Dermis microvascular lymphatic vessel endothelial cell (primary cell): ENCODE measurements at places on chromosomes 3 and 15. TPM values are rescaled to one million over a fixed set of nuclear protein-coding genes. Genes with fewer than 3 reads are reported as not detected.

DNA sequence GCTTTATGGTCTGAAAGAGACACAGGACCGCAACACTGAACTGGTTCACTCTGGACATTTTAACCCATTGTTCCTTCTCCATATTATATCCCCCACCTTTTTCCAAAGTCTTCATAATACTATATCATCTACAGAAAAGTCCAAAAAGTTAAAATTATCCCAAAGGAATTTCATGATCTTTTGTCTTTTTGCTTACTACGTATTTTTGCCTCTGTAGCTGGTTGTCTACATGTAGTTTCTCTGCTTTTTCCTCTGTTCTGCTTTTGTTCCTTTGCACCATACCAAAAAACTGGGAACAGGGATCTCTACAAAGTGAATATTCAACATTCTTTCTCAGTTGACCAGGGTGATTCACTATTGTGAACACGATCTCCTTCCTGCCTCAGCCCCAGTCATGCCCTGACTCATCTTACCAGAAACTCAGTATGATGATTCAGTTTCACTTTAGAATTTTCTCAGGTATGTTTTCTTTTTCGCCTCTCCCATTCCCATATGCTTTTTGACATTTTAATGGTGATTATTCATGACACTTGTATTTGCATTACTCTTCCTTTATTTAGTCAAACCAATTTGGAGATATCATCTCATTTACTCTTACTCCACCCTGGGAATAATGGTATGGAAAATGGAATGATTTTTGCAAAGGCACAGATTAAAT, 14.5 kb downstream of the EMC4 start:
- peak; percentile 27 for DNase-seq

GRCh38 chr15:100988297-100988696, 69.1 kb downstream of the LRRK1 start:
- no peak for DNase-seq

GRCh38 chr3:125267460-125267859, 54.9 kb upstream of the SLC12A8 start:
- DNase-seq: no peak

The SEMA3B gene
- total RNA-seq: 0.26 and 0.51 TPM in 2 replicates

DNA sequence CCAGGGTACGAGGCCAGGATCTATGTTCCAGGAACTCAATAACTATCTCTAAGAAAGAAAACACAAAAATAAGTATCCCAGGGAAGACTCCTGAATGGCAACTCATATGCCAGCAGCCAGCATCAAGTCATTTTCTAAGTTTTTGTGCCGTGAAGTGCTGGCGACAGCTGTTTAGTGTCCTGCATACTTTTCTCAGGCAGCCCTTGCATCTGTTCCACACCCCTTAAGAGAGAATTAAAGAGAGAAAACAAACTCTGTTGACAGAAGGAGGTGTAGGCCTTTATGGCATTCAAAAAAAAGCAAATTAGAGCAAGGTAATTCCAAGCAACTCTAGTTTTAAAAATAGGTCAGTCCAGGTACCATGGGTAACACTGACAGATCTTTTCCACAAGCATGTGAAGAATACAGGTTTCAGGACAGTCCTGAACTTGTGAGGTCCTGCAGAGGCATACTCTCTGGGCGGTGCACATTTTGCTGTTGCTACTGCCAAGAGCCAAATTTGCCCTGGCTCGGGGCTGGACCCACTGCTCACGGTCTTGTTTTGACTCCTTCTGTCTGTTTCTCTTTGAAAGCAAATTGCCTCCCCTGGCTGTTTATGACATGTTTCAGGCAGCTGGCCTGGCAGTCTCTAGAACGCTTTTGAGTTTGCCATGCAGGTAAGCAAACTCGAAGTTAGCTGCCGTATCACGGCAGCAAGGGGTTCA, 252.1 kb upstream of the ADAMTS9 start:
- no peak for DNase-seq
